ENCODE measurements at places on chromosomes 7 and 10.

GRCh38 chr7:91837397-91838070 lies 43.0 kb downstream of the MTERF1 start:
- DNase-seq = no peak

DNA sequence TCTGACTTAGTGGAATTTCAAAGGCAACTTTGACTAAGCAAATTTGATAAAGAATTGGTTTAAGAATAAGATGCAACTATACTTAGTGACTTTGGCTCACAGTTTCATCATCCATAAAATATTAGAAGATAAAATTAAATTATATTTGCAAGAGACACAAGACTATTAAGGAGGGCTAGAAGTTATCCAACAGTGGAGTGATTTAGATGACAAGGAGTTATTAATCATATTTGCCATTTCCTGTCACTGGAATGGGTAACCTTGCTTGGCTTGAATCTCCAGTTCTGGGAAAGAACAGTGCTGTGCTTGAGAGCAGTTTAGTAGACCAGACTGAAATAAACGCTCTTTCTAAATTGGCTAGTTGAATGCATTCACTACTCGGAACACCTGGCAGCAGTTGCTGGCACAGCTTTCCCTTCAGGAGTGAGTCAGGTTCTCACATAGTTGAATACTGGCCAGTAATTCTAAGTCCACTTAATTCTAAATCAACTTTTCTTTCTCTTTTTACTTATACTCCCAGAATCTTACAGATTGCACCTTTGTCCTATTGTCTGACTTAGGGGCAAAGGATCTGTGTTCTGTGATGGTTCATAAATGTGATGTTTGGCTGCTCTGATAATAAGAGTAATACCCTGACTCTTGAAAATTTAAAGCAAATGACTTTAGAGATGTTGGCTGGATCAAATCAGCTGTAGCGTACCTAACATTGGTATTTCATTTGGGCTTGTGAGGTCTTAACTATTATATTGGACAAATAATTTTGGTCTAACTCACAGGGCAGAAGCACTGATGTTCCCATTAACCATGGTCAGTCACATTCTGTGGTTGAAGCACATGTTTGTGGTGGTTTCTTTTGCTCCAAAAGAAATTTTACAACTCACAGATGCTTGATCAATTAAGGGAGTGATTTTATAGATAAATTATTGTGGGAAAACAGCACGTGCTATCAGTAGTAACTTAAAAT lies 16.6 kb downstream of the STMP1 start:
- no peak for DNase-seq

- no peak for DNase-seq
Observed at GRCh38 chr7:41881331-41882130, 178.6 kb upstream of the INHBA start.

- DNase-seq = no peak
Observed at GRCh38 chr7:107045980-107046379, 1.5 kb downstream of the PRKAR2B start.

DNA sequence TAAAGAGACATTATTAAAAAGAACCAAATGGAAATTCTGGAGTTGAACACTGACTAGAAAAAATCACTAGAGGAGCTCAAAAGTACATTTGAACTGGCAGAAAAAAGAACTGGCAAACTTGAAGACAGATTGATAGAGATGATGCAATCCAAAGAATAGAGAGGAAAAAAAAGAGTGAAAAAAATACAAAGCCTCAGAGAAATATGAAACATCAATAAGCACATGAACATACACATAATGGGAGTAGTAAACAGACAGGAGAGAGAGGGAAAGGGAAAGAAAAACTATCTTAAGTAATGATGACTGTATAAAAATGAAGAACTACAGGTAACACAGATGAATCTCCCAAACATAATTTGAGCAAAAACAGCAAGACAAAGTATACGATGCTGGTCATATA lies 61.1 kb downstream of the CNOT4 start:
- no peak for DNase-seq

- no peak for DNase-seq
Observed at GRCh38 chr7:106418094-106418493, 133.3 kb upstream of the NAMPT start.

DNA sequence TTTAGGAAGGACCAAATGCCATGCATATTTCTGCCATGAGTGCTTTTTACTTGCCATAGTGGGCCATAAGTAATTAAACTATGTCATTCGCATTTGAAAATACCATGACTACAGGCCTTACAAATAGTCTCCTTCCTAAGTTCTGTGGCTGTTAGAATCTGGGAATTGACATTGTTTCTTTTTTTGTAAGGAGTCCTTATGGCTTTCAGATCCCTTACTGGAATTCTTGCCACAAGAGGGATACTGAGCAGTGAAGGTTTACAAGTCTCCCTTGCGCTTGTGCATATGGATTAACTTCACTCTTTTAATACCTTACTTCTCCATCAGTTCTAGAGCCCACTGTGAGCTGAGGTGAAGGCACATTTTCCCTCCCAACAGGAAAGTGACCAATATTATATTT lies 166.0 kb downstream of the NRG3 start:
- DNase-seq = no peak

DNA sequence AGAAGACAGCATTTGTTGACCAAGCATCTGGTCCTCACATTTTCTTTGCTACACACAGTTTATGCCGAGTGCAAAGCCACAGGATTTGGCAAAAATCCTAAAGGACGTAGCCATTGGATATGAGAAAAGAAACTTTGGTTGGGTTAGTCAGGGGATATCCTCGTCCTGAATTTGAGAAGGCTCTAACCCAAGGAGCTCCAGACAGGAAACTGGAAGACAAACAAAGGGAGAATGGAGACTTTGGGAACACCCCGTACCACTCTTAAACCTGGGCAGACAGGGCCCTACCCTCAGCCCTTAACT lies 146.6 kb upstream of the FRMD4A start:
- no peak for DNase-seq

DNA sequence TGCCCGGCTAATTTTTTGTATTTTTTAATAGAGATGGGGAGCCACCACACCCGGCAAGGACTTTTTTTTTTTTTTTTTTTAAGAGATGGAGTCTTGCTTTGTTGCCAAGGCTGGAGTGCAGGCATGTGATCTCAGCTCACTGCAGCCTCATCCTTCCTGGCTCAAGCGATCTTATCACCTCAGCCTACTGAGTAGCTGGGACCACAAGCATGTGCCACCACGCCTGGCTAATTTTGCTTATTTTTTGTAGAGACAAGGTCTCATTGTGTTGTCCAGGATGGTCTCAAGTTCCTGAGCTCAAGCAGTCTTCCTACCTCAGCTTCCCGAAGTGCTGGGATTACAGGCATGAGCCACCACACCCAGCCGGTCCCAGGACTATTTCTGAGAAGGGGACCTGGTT lies 9.3 kb upstream of the MCU start:
- DNase-seq = no peak

DNA sequence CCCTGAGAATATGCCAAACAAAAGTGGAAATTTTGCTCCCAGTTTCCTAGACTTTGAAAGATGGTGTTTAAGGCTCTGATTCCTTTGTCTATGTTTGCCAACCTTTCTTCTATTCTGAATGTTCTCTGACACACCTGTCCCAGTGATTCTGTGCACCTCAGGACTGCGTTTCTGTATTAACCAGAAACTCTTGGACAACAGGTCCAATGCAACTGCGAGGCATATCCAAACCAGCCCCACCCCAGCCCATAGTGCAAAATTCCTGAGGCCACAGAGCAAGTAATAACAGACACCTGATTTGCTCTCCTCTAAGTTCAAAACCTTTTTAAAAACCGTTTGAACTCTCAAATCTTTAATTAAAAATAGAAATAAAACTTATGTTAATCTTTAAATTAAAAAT lies 37.0 kb upstream of the MSRB2 start:
- DNase-seq = no peak

- DNase-seq = no peak
Observed at GRCh38 chr10:1434912-1435692, 302.2 kb downstream of the ADARB2 start.

- no peak for DNase-seq
Observed at GRCh38 chr7:22435720-22436119, 64.3 kb downstream of the STEAP1B start.

- DNase-seq = no peak
Observed at GRCh38 chr7:23369100-23369499, 70.0 kb downstream of the MALSU1 start.

DNA sequence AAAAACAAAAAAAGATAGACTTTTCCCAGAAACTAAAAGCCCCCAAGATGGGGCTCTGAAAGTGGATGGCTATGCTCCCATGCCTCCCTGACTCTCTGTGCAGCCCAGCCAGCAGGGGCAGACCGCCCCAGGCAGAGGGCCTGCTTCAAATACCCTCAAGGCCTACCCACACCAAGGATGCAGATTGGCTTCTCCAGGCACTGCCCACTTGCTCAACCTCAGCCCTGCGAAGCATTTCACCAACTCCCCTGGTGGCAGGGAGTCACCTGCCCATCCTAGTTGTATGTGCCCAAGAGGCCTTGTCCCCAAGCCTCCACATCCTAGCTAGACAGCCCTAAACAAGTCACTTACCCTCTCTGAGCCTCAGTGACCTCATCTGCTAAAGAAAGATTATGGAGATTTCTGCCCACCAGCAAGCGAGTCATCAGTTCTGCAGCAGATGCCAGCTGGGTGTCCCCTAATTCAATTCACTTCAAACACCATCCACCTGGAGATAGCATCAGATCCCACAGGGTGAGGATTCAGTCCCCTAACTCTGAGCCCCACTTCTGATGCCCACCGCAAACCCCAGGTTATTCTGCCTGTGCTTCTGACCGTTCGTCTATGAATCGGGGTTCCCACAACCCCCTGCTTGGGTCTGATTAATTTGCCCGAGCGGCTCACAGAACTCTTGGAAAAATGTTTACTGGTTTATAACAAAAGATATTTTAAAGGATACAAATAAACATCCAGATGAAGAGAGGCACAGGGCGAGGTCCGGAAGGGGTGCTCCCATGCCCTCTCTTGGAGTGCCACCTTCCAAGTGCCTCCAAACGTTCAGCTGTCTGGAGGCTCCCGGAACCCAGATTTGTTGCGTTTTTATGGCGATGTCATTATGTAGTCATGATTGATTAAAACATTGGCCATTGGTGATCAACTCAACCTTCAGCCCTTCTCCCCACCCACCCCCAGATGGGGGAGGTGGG lies 18.6 kb upstream of the ZMIZ1 start:
- no peak for DNase-seq

GRCh38 chr10:127227663-127228062 lies 31.3 kb upstream of the INSYN2A start:
- no peak for DNase-seq

- no peak for DNase-seq
Observed at GRCh38 chr10:48801001-48801421, 116.3 kb downstream of the WDFY4 start.

DNA sequence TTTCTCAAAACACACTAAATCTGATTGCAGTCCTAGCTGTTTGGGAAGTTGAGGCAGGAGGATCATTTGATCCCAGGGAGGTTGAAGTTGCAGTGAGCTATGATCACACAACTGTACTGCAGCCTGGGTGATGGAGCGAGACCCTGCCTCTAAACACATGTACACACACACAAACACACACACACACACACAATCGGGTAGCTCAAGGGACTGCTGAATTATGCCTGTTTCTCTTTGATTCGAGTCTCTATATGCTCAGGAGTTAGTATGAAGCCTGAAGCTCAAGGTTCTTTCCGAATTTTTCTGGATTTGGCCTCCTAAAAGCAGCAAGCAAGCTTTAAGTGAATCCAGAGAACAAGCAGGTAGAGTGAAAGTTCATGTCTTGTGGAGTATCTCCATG lies 22.5 kb downstream of the PRTFDC1 start:
- DNase-seq = no peak

DNA sequence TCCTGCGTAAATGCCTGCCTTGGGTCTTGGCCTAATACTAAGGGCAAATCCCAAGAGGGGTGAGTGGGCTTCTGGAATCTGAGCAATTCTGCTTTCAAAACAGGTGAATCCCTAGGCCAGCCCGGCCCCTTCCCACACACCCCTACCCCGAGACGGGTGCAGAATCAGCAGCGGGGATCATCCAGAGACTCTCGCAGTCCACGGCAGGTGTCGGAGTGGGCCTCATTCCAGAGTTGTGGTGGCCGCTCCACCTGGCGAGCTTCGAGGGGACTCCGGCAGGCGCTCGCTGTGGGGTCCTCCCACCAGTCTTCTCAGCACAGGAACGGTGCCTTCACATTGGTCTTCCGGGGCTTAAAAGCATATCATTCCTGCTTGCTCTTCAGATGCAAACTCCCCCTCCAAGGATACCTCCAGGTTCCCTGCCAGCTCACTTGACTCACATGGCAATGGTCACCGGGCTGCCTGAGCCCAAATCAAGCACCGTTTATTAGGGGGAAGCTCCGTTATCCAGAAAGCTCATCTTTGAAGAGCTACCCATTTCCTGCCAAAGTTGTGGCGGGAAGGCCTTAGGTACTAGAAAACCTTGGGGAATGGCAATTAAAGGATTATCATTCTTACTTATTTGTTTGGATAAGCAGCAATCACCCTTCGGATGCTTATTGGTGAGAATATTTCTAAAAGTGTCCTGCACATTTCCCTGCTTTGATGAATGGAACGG lies 67.6 kb downstream of the PRKAG2 start:
- no peak for DNase-seq

- DNase-seq = no peak
Observed at GRCh38 chr10:76583711-76584161, 1053.9 kb downstream of the KCNMA1 start.

GRCh38 chr10:18737841-18738240 lies 78.6 kb downstream of the ARL5B start:
- no peak for DNase-seq

DNA sequence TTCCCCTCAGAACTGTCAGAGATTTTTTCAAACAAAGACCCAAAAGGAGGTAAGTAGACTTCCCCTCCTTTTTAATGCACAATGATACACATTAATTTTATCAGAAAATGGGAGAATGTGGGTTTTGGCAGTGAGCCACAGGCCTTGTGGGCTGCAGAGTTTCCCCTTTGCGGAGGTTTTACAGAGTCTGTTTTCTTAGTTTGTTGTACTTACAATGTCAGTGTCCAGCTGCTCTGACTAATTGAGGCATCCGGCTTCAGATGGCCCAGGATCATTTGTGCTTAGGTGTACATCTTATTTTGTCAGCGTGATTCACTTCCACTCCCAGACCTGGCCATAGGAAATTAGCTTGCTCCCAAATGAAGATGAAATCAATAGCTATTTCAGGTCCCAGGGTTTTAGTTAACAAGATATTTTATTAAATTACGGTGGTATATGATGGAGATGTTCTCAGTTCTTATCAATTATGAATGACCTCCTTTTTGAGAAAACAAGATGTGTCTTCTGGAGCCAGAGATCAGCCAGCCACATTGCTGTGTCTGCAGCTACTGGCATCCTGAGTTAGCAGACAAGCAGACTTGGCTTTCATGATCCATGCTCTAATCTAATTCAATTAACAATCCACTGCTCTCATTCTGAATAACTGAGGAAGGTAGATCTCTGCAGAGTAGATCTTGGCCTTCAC lies 1086.6 kb upstream of the SORCS1 start:
- no peak for DNase-seq
